ENCODE measurements at places on chromosomes 12 and 14. TPM values are rescaled to one million over a fixed set of nuclear protein-coding genes. Genes with fewer than 3 reads are reported as not detected.

The KRT2 gene
- not detected for total RNA-seq

- H3K4me3 ChIP-seq = no peak overlapping the region
- no peaks in the 10 kb centered on the region for H3K27me3 ChIP-seq
- H3K27ac ChIP-seq = no peak overlapping the region
- H3K4me1 ChIP-seq = no peaks in the 10 kb centered on the region
- no peak for DNase-seq
Observed at GRCh38 chr14:105388110-105388951, 10.0 kb upstream of the TEX22 start.

GRCh38 chr14:79855789-79856188 lies 355.5 kb downstream of the DIO2 start:
- H3K27ac ChIP-seq = peak overlapping the region; percentile 26
- DNase-seq = no peak
- H3K36me3 ChIP-seq = no peaks in the 10 kb centered on the region

DNA sequence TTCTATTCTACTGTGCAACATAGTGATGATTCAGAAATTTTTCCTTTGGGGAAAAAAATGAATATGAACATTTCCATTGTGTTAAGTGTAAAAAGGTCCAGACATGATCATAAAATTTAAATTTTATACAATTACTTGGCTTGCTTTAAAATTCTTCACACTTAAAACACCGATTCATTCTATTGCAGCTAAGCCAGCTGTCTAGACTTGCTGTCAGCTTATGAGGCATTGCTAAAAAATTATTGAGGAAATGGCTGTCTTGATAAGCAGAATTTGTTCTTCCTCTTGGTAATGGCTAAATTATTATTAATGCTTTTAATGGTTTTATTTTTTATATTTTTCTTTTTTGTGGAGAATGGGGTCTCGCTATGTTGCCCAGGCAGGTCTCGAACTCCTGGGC lies 1.8 kb downstream of the LYSET start:
- DNase-seq = no peak
- no peaks in the 10 kb centered on the region for H3K27me3 ChIP-seq
- no peak overlapping the region for H3K27ac ChIP-seq
- H3K4me3 ChIP-seq = no peak overlapping the region
- H3K36me3 ChIP-seq = peaks cover 28% of the 10 kb centered on the region
- peaks cover 11% of the 10 kb centered on the region for H3K4me1 ChIP-seq

DNA sequence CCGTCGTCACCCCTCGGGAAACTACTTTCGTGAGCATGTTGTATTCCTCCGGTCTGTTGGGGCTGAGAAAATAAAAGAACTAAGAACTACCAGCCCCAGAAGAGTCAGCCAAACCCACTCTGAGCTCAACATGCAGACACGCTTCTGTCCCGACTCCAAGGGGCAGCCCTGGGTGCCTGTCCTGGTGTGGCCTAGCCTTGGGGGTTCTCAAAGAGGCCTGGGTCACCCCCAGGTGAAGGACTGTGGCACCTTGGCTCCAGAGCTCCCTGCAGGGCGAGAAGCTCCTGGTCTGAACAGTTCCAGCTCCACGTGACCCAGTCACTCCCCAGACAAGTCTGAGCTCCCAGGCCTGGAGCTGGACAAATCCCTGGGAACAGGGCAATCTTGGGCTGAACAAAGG lies 87.0 kb downstream of the VWF start:
- H3K4me3 ChIP-seq = no peak overlapping the region
- no peaks in the 10 kb centered on the region for H3K27me3 ChIP-seq
- no peaks in the 10 kb centered on the region for H3K36me3 ChIP-seq
- DNase-seq = no peak
- no peaks in the 10 kb centered on the region for H3K4me1 ChIP-seq
- H3K27ac ChIP-seq = no peak overlapping the region

DNA sequence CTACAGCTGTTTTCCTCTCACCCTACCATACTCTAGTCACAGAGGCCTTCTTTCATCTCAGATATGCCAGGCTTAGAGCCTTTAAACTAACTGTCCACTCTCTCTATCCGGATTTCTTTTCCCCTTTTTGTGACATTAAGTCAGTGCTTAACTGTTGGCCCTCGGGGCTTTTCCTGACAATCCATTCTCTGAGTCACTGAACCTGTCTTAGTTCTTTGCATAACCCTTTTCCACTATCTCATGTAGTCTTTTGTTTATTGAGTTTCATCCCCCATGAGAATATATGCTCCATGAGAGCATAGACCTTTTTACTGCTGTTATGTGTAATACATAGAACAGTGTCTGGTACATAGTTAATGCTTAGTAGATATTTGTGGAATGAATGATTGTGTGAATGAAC lies 68.7 kb downstream of the PLEKHA5 start:
- DNase-seq = peak; percentile 53
- no peaks in the 10 kb centered on the region for H3K36me3 ChIP-seq
- H3K4me1 ChIP-seq = peaks cover 33% of the 10 kb centered on the region
- no peak overlapping the region for H3K4me3 ChIP-seq

- no peaks in the 10 kb centered on the region for H3K36me3 ChIP-seq
- no peaks in the 10 kb centered on the region for H3K4me1 ChIP-seq
- H3K4me3 ChIP-seq = no peak overlapping the region
- no peak overlapping the region for H3K27ac ChIP-seq
- no peak for DNase-seq
Observed at GRCh38 chr14:69553252-69553651, 21.4 kb downstream of the CCDC177 start.

The AKAP5 gene
- total RNA-seq = 7.3 TPM

DNA sequence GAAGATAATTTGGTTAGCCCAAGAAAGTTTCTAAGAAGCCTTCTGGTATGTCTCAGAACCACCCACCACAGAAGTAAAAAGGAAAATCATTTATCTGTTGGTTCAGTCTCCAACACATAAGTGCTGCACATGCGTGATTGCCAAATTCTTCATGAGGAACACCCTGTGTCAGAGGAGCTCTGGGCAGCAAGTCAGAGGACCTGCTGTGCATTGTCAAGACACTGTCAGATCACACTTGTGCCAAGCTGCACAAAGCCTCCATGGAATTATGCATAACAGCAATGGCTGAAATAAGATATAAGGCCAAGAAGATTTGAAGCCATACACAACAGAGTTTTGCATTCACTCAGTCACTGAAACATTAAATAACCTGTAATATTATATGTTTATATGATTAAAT lies 1304.7 kb upstream of the FLRT2 start:
- H3K36me3 ChIP-seq = no peaks in the 10 kb centered on the region
- H3K27ac ChIP-seq = no peak overlapping the region
- no peaks in the 10 kb centered on the region for H3K4me1 ChIP-seq
- no peak for DNase-seq
- H3K4me3 ChIP-seq = no peak overlapping the region
- no peaks in the 10 kb centered on the region for H3K27me3 ChIP-seq

- H3K36me3 ChIP-seq = no peaks in the 10 kb centered on the region
- no peak overlapping the region for H3K27ac ChIP-seq
- H3K4me3 ChIP-seq = no peak overlapping the region
- H3K27me3 ChIP-seq = no peaks in the 10 kb centered on the region
Observed at GRCh38 chr14:54040846-54041245, 84.2 kb upstream of the BMP4 start.

The CAPZA3 gene
- not detected for total RNA-seq

DNA sequence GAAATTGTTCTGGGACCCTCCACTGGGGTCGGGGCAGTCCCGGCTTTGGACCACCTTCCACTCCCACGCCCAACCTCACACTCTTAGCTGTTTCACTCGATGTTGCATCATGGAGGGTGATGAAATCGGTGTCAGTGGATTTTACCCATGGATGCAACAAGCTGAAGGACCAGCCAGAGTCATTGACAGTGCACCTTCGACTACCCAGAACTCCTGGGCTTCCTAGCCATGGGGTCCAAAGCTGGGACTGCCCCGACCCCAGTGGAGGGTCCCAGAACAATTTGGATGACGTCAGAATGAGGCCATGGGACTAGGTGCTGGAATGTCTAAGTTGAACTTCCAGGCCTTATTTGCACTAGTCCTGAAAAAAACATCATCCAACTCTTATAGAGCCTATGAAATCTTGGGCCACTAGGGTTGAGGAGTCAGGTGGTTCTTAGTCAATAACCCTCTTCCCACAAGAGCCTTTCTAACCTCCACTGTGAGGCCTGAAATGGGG lies 882 bp upstream of the IL23A start:
- no peak for DNase-seq
- H3K27ac ChIP-seq = no peak overlapping the region
- no peaks in the 10 kb centered on the region for H3K27me3 ChIP-seq
- H3K4me1 ChIP-seq = peaks cover 12% of the 10 kb centered on the region
- no peak overlapping the region for H3K4me3 ChIP-seq

The RIMBP2 gene
- 0.16 TPM for total RNA-seq

DNA sequence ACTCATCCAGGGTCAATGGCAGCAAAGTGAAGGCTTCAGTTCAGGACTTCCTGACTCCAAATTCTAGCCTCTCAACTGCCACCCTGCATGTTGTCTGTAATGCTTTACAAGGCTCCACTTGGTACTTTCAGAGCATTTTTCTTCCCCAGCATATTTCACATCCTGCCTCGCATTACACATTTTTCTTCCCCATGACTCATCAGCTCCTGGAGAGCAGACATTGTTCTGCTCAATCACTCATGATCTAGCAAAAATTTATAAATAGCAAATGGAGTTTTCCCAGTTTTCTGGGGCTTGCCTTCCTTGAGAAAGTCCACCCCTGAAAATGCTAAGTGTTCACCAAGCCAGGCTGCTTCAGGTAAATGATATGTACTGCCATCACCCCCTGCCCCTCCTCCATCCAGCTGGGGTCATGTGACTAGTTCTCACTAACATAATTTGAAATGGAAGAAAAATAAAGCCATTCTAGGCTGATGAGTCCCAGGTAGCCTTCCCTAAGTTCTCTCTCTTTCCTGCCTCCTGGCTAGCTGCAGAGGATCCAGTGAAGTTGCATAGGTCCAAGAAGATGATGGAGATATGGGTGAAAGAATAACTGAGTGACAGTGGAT lies 69.4 kb downstream of the ARMH4 start:
- H3K36me3 ChIP-seq = no peaks in the 10 kb centered on the region
- peaks cover 4% of the 10 kb centered on the region for H3K27me3 ChIP-seq
- H3K27ac ChIP-seq = peak overlapping the region; percentile 97
- peak; percentile 68 for DNase-seq
- peaks cover 35% of the 10 kb centered on the region for H3K4me1 ChIP-seq

Data from SJSA1 (cell line).